ENCODE measurements at places on chromosomes 2 and 18.

GRCh38 chr2:241381872-241382271 lies 25.8 kb downstream of the FARP2 start:
- no peak for DNase-seq

DNA sequence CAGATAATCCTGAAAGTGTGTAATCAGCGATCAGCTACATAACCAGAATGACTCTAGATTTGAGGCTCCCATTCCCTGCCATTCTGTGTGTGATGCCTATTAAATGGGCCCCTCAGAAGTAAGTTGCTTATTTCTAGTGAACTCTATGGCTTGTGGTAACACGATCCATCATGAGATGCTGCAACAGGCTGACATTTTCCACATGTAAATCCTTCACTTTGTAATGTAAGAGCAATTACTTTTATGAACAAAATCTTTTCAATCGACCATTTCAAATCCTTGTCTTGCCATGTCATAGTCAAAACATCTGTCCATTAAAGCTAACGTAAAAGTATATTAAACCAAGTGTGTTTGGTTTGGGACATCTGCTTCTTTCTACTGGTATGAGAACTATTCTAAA lies 175.9 kb upstream of the ETAA1 start:
- no peak for DNase-seq

DNA sequence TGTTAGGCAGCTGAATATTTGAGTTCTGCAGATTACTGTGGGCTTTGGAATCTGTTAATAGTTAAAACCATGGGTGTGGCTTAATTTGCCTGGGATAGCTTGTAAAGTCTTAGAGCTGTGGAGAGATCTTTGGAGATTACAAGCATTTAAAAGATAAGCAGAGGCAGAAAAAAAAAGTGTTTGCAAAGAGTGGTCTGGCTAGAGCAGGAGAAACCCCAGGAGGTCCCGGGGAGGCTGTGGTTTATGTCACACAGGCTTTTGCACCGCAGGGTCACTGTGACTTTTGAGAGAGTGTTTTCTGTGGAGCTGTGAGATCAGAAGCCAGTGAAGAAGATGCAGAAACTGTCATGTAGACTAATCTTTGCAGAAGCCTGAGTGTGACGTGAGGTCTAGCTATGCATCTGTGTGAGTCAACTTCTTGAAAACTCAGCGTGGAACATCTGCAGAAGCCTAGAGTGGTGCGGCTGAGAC lies 49.0 kb downstream of the SETBP1 start:
- peak; percentile 64 for DNase-seq

DNA sequence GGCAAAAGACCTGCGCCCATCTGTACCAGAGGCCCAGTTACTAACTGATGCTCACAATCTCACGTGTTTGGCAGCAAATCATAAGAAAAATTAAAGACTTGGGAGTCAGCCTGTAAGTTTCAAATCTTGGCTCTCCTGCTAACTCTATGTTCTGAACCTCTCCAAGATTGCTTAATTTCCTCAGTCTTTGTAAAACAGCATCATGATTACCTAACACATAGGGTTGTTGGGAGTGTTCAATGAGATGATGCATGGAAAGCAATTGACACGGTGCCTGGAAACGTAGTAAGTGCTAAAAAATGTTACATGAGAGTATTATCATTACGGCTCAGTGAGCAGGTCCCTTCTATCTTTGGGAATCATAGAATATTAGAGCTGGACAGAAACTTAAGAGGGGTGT lies 497.6 kb upstream of the TCF4 start:
- DNase-seq = peak; percentile 94

- no peak for DNase-seq
These were observed 556.7 kb downstream of the FBXO15 start for GRCh38 chr18:73590950-73591349.

GRCh38 chr2:182818501-182818900 lies 47.9 kb downstream of the FRZB start:
- DNase-seq = no peak

DNA sequence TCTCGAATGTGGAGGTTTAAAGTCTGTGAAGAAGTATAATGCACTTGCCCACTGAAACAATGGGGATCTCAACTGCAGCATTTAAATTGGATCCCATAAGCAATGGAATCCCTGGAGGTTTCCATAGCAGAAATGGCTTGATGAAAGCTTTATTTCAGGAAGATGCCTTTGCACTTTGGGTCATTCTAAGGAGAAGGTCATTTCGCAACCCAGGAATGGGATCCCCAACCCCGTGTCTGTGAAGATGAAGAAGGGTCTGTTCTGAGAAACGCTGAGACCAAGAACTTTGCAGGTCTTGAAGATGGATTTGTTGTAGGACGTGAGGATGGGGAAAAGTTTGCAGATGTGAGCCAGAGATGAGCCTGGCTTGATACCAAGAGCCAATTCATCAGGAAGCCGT lies 1.8 kb upstream of the KCNG3 start:
- DNase-seq = no peak

GRCh38 chr2:86044614-86045013 lies 61.1 kb downstream of the POLR1A start:
- DNase-seq = no peak

DNA sequence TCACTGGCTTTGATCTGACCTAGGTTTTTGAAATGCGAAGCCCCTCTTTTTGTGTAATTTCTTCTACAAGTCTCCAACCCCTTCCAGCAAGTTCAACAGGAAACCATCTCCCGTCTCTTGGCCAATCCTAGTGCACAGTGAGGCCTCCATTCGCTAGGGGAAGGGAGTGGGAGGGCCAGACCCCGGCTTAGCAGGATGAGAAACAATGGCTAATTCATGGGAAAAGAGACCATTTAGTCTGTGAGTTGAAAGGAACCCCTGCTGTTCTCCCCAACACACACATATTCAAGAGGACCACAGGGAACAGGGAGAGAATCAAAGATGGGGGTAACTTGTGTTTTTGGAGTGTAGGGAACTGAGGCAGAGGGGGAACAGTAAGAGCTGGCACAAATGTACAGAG lies 83.0 kb downstream of the RTN4 start:
- no peak for DNase-seq

DNA sequence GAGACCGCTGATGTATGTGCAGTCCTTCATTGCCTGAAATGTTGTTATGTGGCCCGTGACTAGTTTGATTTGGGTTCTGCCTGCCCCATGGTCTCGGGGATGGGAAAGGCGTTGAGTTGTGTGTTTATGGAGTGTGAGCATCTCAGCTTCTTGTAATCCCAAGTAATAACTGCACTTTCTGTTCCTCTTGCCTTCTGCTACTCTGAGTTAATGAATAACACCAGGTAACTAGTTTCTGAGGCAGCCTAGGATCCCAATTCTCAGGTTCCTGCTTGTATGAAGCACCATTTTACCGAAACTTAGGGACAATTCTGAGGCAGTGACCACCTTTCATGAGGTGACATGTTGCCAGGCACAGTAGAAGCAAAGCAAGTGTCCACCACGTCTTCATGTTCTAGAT lies 170.0 kb downstream of the ALK start:
- no peak for DNase-seq

DNA sequence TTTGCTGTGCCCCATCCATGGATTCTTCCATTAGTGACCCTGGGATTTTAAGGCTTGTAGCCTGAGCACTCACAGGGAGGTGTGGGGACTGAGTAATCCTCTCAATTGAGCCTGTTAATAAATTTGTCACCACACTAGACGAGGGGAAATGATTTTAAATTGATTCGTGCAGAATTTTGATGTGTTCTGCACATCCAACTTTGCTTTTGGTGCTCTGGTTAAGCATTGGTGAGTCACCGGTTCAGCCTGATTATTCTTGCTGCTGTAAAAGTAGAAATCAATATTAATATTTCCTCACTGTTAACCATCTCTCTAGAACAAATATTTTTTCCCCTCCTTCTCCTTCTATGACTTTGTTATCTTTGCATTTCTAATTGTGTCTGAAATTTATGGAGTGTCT lies 482.0 kb downstream of the TSN start:
- DNase-seq = no peak

- DNase-seq = no peak
These were observed 23.6 kb downstream of the ZEB2 start for GRCh38 chr2:144496092-144496976.

Data from fibroblast of lung (primary cell).